SJSA1 (cell line): ENCODE measurements at places on chromosomes 13 and 19.

DNA sequence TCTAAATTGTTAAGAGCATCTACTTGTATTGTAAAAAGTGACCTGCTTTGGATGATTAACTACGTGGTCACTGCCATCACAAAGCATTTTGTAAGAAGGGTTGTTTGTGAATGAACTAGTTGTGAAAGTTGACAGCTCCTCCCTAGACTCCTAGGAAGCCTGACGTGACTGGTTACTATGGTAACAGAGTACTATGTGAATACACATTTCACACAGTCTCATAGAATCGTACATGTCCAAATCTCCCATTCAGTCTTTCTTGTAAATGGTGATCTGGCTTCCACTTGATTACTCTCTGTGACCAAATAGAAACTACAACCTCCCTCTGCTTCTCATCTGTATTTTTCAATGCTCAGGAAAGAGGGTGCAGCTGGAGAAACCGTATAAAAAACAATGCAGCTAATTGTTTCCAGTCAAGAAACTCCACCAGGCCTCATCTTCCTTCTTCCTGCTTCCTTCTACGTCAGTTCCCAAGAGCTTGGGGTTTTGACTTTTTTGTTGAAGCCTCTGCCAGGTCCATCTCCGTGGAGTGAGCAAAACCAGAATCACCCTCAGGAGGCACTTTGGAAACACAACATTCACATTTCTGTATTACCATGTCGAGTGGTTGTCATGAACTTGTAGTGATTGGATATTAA is 83.4 kb downstream of the GPC6 start:
- H3K27me3 ChIP-seq = no peaks in the 10 kb centered on the region
- DNase-seq = no peak
- no peak overlapping the region for H3K4me3 ChIP-seq
- H3K27ac ChIP-seq = no peak overlapping the region
- H3K4me1 ChIP-seq = no peaks in the 10 kb centered on the region
- H3K36me3 ChIP-seq = no peaks in the 10 kb centered on the region

DNA sequence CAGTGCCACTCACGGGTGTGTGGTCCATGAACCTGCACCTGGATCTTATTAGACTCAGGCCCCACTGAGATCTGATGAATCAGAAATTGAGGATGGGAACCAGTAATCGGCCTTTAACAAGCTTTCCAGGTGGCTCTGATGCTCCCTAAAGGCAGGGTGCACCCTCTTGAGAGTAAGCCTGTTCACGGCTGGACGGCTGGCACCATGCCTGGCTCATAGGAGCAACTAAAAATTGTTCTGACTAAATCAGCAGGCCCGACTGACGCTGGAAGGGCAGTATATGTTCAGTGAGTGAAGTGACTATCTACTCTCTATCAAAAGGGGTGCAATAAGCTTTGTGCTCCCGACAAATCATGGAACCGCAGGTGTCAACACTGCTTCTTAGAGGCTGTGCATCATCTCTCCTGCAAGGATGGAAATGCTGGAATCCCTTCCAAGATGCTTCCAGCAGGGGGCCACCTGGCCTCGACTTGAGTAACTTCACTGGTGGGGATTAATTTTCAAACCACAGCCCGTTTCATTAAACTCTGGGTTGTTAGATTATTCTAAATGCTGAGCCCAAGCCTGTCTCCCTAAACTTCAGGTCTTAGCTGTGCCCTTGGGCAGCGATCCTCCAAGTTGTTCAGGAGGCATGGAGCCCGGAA is 28.4 kb downstream of the TMTC4 start:
- no peaks in the 10 kb centered on the region for H3K27me3 ChIP-seq
- H3K27ac ChIP-seq = no peak overlapping the region
- H3K4me1 ChIP-seq = no peaks in the 10 kb centered on the region
- 0 out of 2 replicates have a peak, but pooled peaks cover 4% of the 10 kb centered on the region for H3K36me3 ChIP-seq

DNA sequence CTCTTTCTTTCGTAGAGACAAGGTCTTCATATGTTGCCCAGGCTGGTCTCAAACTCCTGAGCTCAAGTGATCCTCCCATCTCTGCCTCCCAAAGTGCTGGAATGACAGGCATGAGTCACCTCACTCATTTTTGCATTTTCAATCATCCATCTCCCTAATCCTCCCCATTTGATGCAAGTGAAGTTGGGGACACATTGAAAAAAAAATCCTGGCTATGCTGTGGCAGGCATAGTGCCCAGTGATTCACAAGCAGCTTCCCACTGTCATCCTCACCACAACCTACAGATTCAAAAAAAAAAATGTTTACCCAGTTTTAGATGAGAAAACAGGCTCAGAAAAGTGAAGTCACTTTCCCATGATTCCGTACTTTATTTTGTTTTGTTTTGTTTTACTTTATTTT is 44.7 kb upstream of the USP29 start:
- H3K27me3 ChIP-seq = no peaks in the 10 kb centered on the region
- no peak overlapping the region for H3K27ac ChIP-seq
- no peak for DNase-seq
- H3K4me3 ChIP-seq = no peak overlapping the region

GRCh38 chr13:26660185-26660584 is 100.4 kb downstream of the GPR12 start:
- DNase-seq = no peak
- H3K4me3 ChIP-seq = no peak overlapping the region
- no peaks in the 10 kb centered on the region for H3K36me3 ChIP-seq
- no peaks in the 10 kb centered on the region for H3K4me1 ChIP-seq
- H3K27me3 ChIP-seq = no peaks in the 10 kb centered on the region

DNA sequence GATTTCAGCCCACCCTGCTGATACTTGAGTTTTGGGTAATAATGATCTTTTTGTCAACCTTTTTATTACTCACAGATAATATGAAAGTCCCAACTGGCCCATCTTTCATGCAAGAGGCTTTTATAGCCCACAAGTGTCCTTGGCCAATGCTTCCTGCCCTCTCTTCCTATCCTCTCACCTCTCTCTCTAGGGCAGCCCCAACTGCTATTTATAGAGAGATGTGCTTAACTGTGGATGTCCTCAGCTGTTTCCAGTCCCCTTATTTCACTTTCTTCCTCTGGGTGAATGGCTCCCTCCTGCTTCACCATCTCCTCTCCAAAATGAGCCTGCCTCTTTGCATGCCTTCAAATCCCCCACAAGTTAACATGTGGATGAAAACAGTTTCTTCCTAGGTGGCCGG is 27.4 kb downstream of the ARHGEF7 start:
- peaks cover 90% of the 10 kb centered on the region for H3K27me3 ChIP-seq
- no peak overlapping the region for H3K27ac ChIP-seq
- no peak overlapping the region for H3K4me3 ChIP-seq
- H3K36me3 ChIP-seq = no peaks in the 10 kb centered on the region

DNA sequence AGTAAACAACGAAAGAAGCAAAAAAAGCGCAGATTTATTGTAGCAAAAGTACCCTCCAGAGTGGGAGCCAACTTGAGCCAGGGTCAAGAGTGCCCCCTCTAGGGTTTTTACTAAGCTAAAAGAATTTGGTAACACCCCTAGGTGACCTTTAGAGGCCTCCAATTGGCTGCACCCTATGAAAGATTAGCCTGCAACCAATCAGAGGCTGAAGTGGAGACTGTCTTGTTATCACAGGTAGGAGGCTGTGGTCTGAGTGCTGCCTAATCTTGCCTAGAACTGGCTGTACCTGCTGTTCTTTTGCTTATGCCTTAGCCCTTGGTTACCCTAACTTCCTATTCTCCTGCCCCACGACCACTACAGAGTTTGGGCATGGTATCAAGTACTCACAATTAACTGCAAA is 38.3 kb downstream of the ANKRD10 start:
- peaks cover 12% of the 10 kb centered on the region for H3K4me1 ChIP-seq
- no peak overlapping the region for H3K27ac ChIP-seq
- DNase-seq = peak; percentile 49

DNA sequence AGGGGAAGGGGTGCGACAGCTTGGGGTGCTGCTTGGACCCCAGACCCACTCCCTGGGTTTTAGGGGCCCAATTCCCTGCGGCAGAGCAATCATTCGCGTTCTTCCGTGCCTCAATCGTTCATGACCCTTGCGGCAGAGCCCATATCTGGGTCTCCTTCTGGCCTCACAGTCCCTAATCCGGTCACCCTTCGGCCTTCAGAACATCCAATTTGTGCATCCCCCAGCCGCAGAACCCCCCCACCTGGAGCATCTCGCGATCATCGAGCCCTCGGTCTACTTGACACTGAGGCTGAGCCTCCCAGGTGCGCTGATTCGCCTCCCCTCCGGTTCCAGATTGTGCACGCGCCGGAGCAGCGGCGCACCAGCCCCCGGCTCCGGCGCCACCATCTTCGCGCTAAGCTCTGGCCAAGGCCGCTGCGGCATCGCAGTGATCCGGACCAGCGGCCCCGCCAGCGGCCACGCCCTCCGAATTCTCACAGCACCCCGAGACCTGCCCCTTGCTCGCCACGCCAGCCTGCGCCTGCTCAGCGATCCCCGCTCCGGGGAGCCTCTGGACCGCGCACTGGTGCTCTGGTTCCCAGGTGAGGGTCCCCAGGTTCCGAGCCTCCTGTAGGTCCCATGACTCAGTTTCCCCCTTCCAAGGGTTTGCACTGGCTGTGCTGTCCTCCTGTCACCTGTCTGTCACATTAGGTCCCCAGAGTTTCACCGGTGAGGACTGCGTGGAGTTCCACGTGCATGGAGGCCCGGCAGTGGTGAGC is 501 bp downstream of the GTPBP3 start:
- H3K4me3 ChIP-seq = peak overlapping the region; percentile 54
- no peak overlapping the region for H3K27ac ChIP-seq
- no peaks in the 10 kb centered on the region for H3K27me3 ChIP-seq
- no peak for DNase-seq

DNA sequence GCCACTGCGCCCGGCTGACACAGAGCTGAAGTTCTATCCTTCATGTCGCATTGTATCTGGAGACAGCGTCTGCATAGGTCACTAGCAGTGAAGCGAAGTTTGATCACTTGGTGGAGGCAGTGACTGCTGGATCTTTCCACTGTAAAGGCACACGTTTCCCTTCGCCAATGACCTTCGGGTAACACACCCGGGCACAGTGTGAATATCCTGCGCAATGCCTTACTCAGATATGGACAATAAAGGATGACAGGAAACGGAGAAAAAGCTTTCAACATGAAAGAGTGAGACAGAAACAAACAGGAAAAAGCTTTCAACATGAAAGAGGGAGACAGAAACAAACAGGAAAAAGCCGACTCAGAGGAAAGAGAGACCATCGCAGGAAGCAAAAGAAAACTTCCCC is 17.1 kb downstream of the ARL11 start:
- H3K36me3 ChIP-seq = no peaks in the 10 kb centered on the region
- peaks cover 9% of the 10 kb centered on the region for H3K4me1 ChIP-seq
- no peak overlapping the region for H3K4me3 ChIP-seq
- no peak overlapping the region for H3K27ac ChIP-seq

DNA sequence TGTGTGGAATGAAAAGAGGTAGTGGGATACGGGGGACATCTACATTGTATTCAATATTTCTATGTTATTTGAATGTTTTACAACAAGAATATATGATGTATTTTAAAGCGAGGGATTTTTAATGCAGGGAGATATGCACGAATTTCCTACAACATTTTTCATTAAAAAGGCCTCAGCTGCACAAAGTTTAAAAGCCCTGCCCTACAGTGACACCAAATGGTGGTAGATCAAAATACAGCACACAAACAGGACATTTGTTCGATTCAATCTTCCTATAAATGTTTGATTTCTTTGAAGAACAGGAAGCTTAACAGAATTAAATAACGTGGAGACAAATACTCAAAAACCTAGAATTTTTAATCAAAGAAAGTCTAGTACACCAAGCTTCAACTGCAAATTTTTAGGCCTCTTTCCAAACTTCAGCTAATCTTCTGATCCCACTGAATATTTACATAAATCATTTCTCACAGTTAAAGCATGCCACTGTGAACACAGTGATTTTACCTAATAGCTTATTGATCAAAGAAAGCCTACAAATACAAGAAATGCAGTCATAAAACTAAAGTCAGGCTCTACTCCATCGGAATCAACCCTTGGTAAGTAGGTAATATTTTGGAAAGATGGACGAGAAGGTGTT is 257.2 kb downstream of the DIAPH3 start:
- no peak overlapping the region for H3K4me3 ChIP-seq
- H3K27ac ChIP-seq = no peak overlapping the region
- no peaks in the 10 kb centered on the region for H3K4me1 ChIP-seq
- H3K27me3 ChIP-seq = no peaks in the 10 kb centered on the region
- no peak for DNase-seq

DNA sequence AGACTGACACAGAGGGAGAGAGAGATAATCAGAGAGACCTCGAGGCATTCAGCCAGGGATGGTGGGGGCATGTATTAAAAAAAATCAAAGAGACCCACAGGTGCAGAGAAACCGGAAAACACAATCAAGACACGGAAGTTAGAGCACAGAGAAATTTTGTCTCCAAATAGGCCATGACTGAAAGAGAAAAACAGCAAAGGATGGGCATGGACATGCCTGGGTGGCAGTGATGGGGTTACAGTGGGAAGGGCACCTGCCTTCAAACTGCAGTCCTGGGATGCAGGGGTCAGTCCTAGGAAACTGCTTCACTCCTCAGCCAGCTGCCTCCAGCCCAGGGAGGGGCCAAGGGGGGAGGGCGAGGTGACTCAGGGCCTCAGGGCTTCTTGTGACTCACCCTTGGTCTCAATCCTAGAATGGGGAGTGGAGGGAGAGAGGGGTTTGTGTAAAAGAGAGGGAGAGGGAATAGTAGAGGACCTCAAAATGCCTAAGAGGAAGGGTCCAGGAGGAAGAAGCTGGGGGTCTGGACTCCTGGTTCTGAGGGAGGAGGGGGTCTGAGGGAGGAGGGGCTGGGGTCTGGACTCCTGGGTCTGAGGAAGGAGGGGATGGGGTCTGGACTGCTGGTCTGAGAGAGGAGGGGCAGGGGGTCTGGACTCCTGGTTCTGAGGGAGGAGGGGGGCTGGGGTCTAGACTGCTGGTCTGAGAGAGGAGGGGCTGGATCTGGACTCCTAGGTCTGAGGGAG is 3.6 kb upstream of the KCNN4 start:
- no peak overlapping the region for H3K4me3 ChIP-seq
- peak overlapping the region; percentile 19; the same call in 1 of the 2 replicates for H3K27ac ChIP-seq
- H3K4me1 ChIP-seq = peaks cover 36% of the 10 kb centered on the region
- H3K36me3 ChIP-seq = no peaks in the 10 kb centered on the region
- DNase-seq = peak; percentile 88
- H3K27me3 ChIP-seq = no peaks in the 10 kb centered on the region; the same call in 1 of the 2 replicates

- H3K4me1 ChIP-seq = no peaks in the 10 kb centered on the region
- no peak overlapping the region for H3K4me3 ChIP-seq
- no peaks in the 10 kb centered on the region for H3K27me3 ChIP-seq
- H3K36me3 ChIP-seq = no peaks in the 10 kb centered on the region
Observed at GRCh38 chr13:66492479-66492878, 737.7 kb downstream of the PCDH9 start.

DNA sequence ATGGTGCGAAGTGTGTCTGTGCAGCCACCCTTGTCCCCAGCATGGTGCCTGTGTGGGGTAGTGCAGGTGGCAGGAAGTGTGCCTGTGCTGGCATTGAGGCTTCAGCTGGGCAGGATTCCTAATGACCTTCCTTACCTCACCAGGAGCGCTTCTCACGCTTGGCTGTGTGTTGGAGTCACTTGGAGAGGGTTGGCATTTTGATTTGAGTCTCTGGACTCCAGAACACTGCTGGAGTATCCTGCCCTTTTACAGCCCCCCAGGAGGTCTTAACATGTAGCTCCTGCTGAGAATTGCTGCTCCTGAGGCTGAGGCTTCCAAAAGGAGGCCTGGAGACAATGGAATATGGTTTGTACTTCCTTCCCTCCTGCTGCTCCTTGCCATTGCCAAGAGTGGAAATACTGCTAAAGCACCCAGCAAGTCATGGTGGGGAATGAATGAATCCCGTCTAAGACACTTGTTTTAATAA is 87.1 kb downstream of the ARHGEF7 start:
- peaks cover 22% of the 10 kb centered on the region for H3K4me1 ChIP-seq
- H3K4me3 ChIP-seq = no peak overlapping the region
- DNase-seq = no peak
- peaks cover 35% of the 10 kb centered on the region for H3K36me3 ChIP-seq
- no peaks in the 10 kb centered on the region for H3K27me3 ChIP-seq
